ENCODE measurements at places on chromosomes 7 and 10.

- no peak for DNase-seq
Measured at GRCh38 chr10:49139028-49139845, 5.4 kb upstream of the FAM170B start.

DNA sequence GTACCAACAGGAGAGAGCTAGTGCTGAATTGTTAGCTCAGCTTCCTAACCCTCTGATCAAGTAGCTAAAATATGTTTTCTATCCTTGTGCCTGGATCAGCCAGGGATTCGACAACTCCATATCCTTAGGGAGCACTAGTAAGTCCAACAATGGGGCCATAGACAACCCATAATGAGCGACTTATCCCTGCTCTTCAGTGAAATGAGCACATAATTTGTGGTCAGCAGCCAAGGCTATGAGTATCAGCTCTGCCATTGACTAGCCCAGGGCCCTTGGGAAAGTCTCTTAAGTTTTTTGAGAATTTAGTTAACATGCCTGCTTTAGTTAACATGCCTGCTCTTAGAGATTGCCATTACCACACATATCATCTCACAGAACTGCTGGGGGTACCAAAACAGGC, 39.3 kb downstream of the COL1A2 start:
- DNase-seq, result no peak

- DNase-seq, result no peak
Measured at GRCh38 chr10:113469796-113470195, 83.1 kb upstream of the HABP2 start.

DNA sequence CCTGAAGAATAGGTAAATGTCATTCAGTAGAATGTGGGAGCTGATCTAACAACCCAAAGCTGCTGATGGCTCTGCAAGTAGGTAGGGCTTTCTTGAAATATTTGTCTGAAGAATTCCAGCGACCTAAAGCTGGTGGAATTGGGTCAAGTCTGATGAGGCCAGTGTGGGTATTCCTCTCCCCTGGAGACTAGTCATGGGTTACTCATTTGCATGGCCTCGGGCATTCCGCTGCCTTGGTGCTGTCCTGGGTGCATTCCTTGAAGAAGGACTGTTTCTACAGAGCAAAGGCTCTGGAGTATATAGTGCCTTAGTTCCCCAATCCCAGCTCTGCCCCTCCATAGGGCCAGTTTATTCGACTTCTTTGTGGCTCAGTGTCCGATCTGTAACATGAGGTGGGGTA, 19.2 kb downstream of the PDK4 start:
- no peak for DNase-seq

- no peak for DNase-seq
Measured at GRCh38 chr7:33351709-33352108, 222.3 kb downstream of the BBS9 start.

- no peak for DNase-seq
Measured at GRCh38 chr7:17022920-17023319, 141.1 kb upstream of the AGR3 start.

- no peak for DNase-seq
Measured at GRCh38 chr10:14909101-14909500, 30.4 kb downstream of the SUV39H2 start.

DNA sequence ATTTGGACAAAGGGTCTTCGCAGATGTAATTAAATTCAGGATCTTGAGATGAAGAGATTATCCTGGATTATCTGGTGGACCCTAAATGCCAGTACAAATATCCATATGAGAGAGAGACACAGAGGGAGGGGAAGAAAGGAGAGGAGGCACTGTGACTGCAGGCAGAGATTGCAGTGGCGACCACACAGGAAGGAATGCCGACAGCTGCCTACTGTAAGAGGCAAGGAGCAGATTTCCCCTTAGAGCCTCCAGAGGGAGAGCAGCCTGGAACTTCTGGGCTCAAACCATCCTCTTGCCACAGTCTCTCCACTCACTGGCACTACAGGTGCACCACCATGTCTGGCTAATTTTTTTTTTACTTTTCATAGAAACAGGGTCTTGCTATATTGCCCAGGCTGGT, 152.3 kb downstream of the SDK1 start:
- DNase-seq, result no peak

DNA sequence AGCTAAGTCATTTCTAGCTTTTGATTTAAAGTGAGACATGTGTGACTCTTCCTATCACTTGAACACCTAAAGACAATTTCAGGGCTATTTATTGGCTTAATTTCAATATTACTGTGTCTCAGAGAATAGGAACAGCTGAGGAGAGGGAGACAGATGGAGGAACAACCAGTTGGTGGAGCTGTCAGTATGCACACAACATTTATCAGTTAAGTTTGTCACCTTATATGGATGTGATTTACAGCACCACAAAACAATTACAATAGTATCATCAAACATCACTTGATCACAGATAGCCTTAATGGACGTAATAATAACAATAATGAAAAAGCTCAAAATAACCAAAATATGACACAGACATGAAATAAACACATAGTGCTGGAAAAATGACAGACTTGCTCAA, 129.6 kb downstream of the NPSR1 start:
- no peak for DNase-seq

- DNase-seq, result no peak
Measured at GRCh38 chr7:96266580-96266979, 55.3 kb downstream of the SLC25A13 start.

DNA sequence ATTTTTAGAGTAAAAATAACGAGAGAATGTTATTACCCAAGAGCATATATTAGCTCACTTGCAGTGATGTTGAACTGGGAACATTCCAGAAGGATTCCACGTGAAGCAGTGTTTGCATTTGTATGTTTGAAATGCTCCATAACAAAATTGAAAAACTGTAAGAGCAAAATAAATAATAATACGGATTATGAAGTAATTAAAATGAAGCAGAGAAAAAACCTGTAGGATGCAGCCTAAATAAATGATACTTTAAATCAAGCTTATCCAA, 203.3 kb downstream of the BAMBI start:
- DNase-seq, result no peak

DNA sequence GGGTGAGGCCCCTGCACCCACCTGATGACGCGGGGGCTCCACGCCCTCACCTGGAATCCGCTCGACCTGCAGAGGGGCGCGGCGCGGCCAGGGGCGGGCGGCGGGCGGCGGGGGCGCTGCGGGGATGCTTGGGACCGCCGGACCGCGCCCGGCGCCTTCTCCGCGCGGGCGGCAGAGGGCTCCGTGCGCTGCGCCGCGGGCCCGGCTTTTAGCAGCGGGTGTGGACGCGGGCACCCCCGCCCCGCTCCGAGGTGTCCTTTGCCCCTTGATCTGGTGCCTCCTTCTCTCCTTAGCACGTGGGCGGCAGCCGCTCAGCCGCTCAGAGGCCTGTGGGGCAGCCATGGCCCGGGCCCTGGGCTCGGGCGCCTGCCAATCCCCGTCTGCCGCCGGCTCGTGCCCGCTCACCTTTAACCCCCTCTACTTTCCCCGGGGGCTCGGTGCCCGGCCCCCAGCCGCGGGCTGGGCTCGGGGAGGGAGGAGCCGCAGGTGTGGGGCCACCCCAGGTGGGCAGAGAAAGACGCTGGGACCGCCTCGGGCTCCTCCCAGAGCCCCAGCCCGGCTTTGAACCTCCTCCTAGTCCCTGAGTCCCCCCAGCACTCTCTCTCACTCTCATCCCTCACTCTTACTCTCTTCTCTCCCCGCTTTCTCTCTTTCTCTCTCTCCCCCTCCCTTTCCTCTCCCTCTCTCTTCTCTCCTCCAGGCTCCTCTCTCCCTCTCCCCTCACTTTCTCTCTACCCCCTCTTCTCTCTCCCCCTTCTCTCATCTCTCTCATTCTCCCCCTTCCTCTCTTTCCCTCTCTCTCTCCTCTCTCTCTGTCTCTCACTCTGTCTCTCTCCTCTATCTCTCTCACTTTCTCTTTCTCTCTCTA, 19.7 kb upstream of the VPS37D start:
- no peak for DNase-seq

GRCh38 chr7:123557398-123558288, at the start of gene NDUFA5:
Gene NDUFA5, minus strand, starts transcription at chr7:123557818. Its CDS starts 23 bp downstream, at chr7:123557795.
- peak; percentile 99 for DNase-seq

DNA sequence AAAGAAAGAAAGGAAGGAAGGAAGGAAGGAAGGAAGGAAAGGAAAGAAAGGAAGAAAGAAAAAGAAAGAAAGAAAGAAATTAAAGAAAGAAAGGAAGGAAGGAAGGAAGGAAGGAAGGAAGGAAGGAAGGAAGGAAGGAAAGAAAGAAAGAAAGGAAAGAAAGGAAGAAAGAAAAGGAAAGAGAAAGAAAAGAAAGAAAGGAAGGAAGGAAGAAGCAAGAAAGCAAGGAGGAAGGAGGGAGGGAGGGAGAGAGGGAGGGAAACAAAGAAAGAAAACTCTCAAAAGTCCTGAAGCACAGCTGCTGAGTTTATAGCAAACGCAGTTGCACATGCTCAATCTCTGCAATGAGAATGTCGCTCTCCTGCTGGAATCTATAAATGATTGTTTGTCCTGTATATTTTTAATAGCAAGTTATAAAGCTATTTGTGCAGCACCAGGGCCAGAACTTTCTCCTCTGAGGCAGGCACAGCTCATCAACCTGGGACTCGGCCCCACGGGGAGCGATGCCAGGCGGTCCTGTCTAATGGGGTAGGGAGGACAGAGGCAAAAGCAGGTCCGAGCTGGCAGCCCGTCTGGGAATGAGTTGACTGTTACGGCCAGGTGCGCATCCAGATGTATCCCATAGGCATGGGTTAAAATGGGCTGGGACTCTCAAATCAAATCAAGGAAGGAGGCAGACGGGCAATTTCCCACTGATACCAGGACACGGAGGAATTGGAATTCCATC, 118.0 kb upstream of the PFKP start:
- no peak for DNase-seq

DNA sequence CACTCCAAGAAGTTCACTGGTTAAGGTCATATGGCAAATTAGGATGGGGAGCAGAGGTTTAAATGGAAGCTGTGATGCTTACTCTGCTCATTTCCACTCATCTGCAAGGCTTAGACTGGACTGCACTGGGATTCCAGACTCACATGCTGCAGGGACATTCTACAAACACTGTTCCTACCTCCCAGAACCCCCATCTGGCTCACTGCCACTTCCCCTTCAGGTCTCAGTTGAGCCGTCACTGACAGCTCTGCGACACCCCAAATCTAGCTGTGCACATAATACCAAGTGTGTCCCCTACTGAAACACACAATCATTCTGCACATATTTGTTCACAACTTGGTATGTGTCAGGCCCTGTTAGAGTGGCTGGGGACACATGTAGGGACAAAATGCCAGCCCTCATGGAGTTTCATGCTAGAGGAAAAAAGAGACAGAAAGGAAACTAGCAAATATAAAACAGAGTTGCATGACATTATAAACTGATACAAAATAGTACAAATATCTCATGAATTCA, 5.4 kb downstream of the PRKCQ start:
- no peak for DNase-seq

GRCh38 chr7:132251327-132251659, 325.0 kb downstream of the PLXNA4 start:
- no peak for DNase-seq

DNA sequence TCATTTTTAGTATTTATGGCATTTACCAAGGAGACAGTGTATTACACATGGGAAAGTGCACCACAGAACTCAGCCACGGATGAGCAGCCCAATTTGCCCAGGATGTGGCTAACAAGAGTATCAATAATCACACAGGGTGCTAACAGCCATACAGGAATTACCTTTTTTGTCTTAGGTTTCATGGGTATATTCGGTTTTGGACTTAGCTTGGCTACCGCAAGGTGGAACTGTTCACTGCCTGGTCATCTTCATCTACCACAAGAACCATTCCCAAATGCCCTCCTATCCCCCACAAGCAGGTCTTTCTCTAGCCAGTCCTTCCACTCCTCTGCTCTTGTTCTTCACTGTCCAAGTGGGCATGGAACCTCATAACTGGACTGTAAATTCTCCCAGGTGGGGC, 6.0 kb downstream of the PDLIM1 start:
- DNase-seq, result peak; percentile 33

- no peak for DNase-seq
Measured at GRCh38 chr7:76281006-76281705, 21.3 kb upstream of the HSPB1 start.

- DNase-seq, result no peak
Measured at GRCh38 chr7:116021237-116021636, 9.3 kb downstream of the TFEC start.

DNA sequence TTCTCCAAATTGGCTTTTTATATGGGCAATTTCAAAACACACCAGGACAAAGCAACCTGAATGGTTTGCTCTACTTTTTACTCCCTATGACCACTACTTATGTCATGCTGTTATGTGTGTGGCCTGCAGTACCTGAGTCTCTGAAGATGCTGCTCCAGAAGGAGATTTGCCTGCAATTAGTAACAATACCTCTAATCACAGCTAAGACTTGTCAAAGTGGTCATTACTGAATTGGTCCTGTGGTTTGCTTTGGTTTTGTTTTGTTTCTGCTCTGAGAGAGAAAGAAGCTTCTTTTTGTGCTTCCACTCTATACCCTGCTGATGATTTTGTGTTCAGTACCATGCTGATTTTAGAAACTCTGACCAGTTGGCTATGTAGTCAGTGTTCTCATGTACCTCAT, 25.5 kb downstream of the HGF start:
- no peak for DNase-seq

DNA sequence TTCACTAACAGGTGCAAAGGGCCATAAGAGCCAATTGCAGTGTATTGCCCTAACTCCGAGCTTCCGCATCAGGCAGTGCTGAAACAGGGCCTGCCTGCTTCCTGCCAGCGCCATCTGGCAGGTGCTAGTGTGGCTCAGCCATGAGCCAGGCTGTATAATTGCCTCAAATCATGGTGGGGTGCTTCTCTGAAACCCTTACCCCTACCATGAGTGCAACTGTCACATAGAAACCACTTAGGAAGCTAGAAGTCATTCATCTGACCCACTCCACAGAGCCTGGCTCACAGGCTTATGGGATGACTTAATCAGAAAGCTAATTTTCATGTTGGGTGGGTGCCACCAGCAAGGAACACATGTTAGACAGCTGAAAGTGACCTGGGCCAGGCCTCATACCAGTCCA, 133.3 kb upstream of the LAMB4 start:
- no peak for DNase-seq

DNA sequence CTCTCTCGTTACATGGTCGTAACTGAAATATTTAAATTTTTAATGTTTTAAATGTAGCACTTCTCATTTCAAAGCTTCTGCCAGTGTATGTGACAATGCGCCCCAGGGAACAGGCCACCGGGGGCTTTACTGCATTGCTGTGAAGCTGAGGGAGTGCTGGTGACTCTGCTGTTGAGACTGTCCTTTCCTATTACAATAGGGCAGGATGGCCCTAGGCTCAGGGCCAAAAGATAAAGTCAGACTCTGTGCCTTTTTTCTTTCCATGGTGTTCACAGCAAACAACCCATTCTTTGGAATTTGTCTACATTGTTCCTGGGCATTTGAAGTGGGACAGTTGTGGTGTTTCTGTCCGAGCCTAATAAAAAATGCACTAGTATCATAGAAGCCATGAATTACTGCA, 107.3 kb downstream of the GALNT11 start:
- no peak for DNase-seq

Measured in OCI-LY7 (cell line).